Suprapubic skin (tissue), 4 donors: ENCODE measurements at places on chromosomes 4 and X.

- no peak for DNase-seq
Measured at GRCh38 chr4:147096667-147097604, 151.3 kb upstream of the TTC29 start.

DNA sequence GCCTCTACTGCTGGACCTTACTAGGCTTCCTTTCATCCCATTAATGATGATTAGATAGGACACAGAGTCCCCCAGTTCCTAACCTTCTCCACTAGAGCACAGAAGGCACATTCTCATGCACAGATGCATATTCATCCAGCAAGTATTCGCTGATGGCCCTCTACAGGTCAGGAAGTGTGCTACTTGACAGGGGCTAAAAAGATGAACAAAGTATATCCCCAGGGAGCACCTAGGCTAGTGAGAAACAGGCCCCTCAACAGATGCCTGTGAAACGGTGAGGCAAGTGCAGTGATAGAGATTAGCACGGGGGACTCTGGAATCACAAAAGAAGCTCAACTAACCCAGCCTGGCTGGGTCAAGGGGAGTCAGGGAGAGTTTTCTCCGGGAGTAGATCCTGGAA, 95.8 kb downstream of the MGST2 start:
- peak; percentile 0 for DNase-seq

DNA sequence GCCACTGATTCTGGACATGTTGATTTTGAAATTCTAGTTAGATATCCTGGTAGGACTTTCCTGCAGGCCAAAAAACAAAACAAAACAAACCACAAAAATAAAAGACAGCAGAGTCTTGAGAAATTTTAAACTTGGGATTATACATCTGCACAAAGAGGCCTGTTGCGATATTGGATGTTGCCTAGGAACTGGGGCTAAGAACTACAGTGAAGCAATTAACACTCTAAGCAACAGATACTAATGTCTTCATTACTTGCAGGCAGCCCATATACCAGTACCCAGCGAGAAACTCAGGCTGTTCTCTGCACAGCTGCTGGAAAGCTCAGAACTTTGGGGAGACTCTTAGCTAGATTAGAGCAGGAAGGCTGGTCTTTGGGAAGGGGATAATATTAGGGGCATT, 69.1 kb upstream of the SCOC start:
- no peak for DNase-seq

DNA sequence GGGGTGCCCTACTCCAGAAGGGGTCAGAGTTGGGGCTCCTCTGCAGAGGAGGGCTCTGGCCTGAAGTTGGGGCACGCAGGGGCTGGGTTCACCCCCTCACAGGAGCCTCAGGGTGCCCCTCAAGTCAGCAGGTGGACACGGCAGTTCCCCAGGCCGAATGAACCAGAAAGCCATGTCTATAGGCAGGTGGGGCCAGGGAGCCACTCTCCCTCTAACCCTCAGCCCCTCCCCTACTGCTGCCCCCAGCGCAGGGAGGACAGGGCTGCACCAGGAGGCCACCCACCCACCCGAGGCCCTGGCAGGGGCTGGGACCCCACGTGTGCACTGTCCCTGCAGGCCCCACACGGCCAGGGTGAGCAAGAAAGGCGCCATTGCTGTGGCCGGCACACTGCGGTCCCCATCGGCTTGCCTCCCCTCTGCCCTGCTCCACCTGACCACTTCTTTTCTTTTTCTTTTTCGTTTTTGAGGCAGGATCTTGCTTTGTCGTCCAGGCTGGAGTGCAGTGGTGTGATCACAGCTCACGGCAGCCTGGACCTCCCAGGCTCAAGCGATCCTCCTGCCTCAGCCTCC, 83.8 kb downstream of the FAM53A start:
- DNase-seq, result no peak

DNA sequence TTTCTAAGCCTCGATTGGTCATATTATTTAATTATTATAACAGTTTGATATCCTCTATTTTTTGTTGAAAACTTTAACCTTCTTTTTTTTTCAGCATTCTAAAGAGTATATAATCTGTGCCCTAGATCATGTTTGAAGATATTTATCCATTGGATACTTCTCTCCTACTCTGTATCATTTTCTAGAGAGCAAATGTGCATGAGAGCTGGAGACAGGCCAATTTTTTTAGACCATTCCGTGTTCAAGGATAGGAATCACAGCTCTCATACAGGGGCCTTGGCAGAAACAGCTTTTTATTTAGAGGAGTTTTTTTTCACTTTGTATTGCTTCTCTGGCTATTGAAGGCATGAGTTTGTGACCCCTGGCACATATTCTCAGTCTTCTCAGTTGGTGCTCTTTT, 57.7 kb upstream of the TBC1D14 start:
- DNase-seq, result no peak

- DNase-seq, result no peak
Measured at GRCh38 chr4:80115368-80116181, 42.5 kb upstream of the ANTXR2 start.

DNA sequence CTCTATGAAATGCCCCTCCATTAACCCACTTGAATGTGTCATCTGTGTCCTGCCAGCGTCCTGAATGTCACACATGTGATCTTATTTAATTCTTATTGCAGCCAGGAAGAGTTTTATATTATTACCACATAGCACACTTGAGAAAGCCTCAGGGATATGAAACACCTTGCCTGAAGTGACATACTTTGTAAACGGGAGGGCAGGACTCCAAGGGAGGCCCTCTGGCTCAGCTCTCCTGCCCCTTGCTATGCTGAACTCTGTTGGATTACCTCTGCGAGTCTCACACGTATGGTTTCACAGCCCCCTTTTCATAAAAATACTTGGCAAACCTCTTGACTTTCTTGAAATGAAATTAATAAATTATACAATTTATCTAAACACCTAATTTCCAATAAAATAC, 11.1 kb upstream of the ZCCHC4 start:
- no peak for DNase-seq

DNA sequence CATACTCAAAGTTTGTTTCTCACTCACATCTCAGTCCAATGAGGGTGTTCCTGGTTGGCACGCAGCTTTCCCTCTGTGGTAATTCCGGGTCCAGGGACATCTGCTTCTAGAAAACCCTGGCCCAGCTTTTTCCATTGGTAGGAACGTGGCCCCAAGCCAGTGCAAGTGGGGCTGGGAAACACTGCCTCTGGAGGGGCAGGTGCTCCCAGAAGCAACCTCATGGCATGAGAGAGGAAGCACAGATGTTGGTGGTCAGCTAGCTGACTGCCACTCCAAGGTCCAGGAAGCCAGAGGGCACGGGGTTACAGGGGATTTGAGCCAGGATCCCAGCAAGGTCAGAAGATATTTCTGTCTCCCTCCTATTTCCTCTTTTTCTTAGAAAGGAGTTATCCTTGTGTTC, 47.5 kb downstream of the DCTD start:
- no peak for DNase-seq

GRCh38 chrX:9141496-9141895, 107.6 kb upstream of the FAM9B start:
- no peak for DNase-seq

DNA sequence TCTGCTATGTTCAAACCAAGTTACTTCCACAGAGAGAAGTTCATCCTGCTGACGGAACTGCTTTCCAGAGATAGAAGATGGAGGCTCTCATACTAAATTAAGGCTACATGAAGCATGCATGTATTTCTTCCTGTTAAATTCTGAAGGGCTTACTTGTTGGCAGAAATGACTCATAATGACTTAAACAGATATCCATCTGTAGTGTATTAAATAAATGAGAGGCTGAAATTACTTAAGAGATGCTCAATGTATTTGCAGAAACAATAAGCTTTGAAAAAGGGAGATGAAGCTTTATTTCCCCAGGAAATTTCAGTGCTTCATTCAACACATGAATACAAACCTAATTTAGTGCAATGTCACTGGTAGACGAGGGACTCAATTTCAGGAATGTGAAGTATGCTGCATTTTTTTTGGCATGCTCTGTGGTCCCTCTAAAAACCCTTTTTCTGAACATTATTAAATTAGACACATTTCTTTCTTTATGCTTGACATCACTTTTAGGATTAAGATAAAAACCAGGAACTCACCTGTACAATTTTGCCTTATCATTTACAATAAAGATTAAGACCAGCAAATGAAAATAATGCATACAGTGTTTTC, 759.1 kb upstream of the POU3F4 start:
- no peak for DNase-seq

- DNase-seq, result no peak
Measured at GRCh38 chrX:48794340-48794910, 7.4 kb upstream of the HDAC6 start.

GRCh38 chrX:1249101-1249887, 19.3 kb upstream of the CSF2RA start:
- DNase-seq, result no peak

GRCh38 chr4:151431728-151432127, 22.8 kb downstream of the FHIP1A start:
- no peak for DNase-seq

- DNase-seq, result no peak
Measured at GRCh38 chr4:141002323-141002805, 130.9 kb downstream of the RNF150 start.

- no peak for DNase-seq
Measured at GRCh38 chrX:134752558-134752957, 94.3 kb upstream of the PLAC1 start.

GRCh38 chr4:845836-846251, 19.9 kb upstream of the CPLX1 start:
- no peak for DNase-seq

- no peak for DNase-seq
Measured at GRCh38 chrX:150616179-150616862, 47.9 kb downstream of the MTM1 start.

DNA sequence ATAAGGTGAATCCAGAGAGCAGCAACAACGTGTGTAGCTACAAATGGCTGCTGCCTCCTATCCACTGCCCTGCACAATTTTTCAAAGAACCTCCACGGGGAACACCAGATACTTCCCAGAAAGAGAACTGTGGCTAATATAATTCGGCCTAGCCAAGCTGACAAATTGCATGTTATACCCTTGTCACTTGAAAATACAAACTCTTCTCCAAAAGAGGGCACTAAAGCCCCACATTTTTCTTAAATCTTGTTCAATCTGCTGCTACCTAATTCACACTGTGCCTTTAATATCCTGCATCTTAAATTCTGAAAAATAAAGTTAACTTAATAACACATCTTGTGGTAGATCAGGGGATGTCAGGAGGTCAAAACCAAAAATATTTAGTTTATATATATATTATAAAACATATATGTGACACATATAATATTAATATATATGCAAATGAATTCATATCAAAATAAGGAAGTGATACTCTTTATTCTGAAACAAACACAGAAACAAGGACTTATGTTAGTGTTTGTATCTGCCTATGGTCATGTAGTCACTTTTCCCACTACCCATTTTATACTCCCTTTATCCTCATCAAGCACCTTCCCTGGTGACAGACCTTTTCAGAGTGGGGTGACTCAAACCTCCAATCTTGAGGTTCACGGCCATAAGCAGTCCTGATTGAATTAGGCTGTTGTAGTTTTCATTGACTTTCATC, 24.1 kb downstream of the CT45A1 start:
- DNase-seq, result no peak

DNA sequence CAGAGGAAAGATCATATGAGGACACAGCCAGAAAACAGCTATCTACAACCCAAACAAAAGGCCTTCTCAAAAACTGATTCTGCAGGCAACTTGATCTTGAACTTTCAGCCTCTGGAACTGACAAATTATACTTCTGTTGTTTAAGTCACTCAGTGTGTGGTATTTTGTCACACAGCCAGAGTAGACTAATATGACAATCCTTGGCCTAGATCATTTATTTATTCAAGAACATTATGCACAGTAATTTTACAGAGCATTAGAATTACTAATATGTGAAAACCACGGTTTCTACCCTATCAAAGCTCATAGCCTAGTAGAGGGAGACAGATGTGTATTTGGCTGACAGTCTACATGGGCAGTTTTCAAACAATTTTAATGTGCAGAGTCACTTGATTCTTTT, 167.8 kb upstream of the PCDH18 start:
- DNase-seq, result no peak

- DNase-seq, result no peak
Measured at GRCh38 chr4:8647094-8647570, 54.6 kb downstream of the CPZ start.

DNA sequence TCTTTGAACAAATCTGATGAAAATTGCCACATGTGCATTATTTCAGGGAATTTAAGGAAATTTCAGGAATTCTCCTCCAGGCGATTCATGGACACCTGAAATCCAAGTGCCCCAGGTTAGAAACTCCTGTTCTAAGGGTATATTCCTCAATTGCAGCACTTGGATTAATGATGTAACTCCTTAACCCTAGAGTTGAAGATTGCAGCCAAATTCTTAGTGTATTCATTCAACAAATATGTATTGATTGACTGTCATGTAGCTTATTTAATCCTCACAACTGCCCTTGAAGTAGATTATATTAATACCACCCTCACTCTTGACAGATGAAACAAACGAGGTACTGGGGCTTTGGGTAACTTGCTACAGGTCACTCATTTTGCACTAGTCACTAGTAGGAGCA, 11.3 kb downstream of the CETN2 start:
- DNase-seq, result no peak

DNA sequence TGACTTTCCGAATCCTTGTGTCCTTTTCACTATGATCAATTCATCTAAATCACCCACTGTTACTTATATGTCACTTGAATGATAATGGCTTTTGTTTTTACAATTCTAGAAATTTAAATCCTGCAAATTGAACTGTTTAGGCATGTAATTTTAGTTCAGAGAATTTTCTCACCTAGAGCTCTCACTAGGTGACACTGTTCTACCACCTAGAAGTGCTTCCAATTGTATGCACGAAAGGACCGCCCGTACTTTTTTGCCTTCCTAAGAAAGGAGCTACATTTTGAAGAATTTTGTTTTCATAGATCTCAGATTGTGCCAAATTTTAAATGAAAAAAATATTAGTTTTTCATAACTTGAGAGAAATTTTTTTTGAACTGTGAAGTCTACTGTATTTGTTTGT, 481.6 kb upstream of the FSTL5 start:
- DNase-seq, result no peak

DNA sequence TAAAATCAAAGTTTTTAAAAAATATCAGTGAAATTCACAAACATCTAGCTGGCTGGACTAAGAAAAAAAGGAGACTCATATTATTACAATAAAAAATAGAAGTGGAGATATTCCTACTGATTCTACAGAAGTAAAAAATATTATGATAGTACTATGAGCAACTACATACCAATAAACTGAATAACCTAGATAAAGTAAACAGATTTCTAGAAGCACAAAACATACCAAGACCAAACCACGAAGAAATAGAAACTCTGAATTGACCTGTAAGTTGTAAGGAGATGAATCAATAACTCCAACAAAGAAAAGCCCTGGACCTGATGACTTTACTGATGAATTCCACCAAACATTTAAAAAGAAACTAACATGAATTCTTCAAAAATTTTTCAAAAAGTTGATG, 867.3 kb downstream of the PCDH18 start:
- no peak for DNase-seq
